ENCODE measurements at places on chromosomes 7 and 10.

DNA sequence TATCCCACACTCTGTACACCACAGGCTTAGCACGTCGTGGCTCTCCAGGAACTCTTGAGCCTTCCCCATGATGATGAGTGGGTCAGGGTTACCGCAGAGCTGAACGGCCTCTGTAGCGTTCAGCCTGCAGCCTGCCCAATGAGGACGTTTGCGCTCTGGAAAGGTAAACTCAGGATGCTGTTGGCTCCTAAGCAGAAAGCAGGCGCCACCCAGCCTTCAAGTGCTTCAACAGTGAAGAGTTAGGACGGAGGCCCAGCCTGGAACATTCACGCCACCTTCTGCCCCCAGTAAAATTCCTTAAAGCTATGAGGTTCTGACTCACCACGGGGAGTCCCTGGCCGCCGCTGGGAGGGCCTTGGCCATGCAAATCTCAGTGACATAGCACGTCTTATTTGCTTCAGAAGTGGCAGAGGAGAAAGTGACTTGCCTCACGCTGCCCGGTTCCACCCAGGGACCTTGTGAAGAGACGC, 161.5 kb upstream of the SH2B2 start:
- no peak for DNase-seq

DNA sequence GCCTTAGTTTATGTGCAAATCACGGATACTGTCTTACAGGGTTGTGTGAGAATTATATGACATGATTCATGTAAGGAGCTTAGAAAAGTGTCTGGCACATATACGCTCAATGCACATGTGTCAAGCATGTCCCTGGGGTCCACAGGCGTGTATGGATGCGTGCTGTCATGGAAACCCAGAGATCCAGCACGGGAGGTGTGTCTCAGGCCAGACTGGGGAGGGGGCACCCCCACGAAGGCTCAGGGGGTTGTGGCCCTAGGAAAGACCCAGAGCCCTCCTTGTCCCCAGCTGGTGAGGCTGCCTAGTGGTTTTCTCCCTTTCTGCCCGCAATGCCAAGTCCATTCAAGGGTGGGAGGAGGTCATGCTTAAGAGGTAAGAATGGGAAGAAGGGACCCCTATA, 9.1 kb downstream of the BTBD16 start:
- no peak for DNase-seq

- DNase-seq = no peak
Measured at GRCh38 chr7:151566897-151567320, 47.2 kb upstream of the RHEB start.

DNA sequence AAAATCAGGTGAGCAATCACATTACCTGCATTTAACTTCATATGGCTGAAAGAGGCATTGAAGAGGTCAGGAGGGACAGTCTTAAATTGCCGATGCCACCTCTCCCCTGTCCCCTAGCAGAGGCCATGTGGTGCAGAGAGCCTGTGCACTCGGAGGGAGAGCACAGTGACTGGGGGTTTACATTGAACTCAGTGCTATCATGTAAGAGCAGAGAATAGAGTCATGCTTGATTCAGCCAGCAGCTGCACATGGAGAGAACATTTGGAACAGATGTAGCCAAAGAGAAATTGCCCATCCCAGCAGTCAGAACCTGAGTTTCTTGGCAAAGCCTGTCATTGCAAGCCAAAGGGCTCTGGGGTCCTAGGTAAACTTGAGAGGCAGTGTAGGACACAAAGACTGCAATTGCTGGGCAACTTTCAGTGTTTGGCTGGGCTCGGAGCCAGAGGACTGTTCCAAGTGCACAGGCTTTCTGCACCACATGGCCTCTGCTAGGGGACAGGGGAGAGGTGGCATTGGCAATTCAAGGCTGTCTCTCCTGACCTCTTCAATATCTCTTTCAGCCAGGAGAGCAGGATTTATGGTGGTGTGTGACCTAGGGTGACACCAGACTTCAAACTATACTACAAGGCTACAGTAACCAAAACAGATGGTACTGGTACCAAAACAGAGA, 267.1 kb downstream of the REEP3 start:
- no peak for DNase-seq

- DNase-seq = peak; percentile 8
Measured at GRCh38 chr10:80855348-80855971, 317.8 kb downstream of the SH2D4B start.

Data from SW480 (cell line).